ENCODE measurements at places on chromosomes 1 and 21.
A peak's percentile ranks its signal among the peaks of the same experiment; 100 is the strongest.

- DNase-seq, result no peak
These were observed 125.0 kb downstream of the LYPLAL1 start for GRCh38 chr1:219298571-219299148.

- no peak for DNase-seq
These were observed 636 bp upstream of the CAMK2N1 start for GRCh38 chr1:20486457-20487235.

DNA sequence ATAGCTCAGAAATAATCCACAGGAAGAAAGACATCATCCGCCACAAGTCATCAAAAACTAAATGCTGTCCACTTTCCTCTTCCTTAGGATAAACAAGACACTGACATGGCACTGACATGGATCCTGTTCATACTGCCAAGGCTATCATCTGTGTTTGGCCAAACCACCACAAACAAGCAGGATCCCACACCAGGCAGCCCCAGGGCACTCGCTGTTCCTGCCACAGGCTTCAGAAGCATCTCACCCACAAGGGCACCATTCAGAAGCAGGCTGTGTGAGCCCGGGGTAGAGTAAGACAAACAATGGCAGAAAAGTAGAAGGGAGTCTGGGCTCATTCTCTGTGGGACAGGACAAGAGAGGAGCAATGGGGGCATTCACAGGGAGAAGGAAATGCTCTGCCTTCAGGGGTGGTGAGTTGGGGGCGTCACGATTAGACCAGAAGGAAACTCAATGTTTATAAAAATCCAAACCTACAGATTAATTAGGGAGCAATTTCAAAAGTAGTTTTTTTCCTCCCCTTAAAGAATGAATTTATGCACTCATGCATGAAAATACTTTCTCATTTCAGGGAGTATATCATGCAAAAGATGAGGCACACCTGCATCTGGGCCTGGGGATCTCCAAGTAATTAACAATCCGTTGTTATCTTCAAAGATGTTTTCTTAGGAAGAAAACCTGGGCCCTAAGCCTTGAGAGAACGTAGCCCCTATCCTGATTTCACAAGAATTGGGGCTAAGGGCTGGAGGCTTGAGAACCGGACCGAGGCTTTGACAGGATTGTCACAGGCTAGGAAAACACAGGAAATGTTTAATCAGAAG, 43.3 kb upstream of the ATP1A1 start:
- no peak for DNase-seq

DNA sequence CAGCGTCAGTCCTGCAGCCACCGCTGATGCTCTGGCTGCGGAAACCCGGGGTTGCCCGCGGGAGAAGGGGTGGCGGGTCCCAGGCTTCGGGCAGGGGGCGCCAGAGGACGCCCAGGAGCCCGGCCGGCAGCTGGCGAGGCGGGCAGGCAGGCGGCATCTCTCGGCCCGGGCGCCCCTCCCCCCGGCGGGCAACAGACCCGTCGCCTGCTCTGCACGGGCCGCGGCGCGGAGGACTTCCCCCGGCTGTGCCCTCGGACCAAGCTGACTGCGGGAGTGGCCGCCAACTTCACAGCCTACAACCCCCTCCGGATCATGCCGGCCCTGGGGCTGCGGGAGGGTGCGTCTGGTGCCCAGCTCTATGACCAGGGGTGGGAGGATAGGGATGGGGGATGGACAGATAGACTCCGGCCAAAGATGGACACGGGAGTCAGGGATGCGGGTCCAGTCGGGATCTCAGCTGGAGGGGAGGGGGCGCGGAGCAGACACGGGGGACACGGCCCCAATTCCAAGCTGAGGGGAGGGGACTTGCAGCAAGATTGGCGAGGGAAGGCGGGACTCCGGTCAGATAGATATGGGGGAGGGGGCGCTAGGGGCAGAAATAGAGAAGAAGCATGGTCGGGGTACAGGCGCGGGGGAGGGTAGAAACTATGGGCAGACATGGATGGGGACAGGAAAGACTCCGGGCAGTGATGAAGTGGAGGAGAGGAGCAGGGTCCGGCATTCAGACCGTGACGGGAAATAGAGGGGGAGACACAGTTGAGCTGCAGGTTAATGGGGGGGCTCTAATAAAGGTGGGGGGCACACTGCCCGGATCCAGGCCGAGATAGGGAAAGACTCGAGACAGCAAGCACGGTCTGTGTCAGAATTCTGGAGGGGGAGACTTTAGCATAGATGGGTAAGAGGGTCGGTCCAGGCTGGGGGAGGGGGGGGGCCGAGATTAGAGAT, 1.1 kb downstream of the ADGRB2 start:
- DNase-seq, result no peak

DNA sequence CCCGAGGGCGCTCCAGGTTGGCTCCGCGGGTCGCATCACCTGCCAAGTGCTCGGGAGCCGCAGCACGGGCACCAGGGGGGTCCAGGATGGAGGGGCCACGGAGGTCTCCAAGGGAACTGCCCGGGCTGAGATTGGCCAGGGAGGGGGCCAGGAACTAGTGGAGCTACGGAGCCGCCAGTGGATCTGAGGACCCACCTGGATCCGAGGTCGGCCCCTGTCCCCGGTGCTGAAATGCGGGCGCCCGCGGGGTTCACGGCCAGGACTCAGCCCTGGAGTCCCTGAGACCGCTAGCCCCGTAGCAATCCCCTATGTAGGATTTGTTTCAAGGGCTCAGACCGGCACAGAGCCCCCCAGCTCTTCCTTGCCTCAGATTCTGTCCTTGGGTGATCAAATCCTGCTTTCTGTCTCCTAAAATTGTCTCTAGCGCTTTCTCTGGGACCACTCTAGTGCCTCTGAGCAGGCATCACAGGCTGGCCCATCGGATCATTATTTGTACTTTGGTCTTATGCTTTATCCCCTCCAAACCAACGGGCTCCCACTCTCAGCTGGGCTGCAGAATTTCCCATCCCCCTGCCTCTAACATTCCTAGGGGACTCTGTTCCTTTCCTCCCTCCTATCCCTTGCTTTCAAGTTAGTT, 27.3 kb downstream of the KIAA2013 start:
- no peak for DNase-seq

DNA sequence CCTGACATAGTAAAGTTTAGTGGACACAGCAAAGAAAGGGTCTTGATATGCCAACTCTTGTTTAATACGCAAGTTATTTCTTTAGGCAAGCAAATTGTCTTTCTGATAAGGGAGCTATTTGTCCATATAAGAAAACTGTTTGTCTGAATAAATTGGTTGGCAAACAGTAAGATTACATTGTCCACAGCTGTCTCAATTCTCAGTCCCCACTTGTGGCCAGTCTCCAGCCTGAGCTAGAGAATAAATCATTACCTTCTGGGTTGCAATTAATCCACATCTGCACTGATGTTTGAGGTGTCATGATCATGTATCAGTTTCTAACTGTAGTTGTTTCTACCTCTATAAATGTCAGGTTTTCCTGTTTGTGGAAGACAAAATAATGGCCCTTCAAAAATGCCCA, 60.0 kb upstream of the TNR start:
- no peak for DNase-seq

- DNase-seq, result no peak
These were observed 200.7 kb downstream of the KCTD3 start for GRCh38 chr1:215767761-215768160.

DNA sequence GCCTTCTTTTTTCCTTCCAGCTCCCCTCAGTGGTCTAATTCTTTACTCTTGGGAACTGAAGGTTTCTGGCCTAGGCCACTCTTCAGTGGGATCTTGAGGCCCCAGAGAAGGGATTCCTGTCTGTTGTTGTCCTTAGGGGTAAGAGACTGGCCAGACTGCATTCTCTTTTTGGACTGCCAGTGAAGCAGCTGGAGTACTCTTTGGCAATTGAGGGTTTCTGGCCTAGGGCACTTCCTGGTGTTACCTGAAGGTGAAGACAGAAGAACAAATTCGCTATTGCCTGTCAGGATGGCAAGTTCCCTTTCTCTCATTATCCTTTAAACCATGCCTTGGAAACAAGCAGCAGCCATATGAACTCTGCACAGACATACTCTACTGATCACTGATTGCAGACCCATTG, 286.6 kb upstream of the ZP4 start:
- DNase-seq, result no peak

DNA sequence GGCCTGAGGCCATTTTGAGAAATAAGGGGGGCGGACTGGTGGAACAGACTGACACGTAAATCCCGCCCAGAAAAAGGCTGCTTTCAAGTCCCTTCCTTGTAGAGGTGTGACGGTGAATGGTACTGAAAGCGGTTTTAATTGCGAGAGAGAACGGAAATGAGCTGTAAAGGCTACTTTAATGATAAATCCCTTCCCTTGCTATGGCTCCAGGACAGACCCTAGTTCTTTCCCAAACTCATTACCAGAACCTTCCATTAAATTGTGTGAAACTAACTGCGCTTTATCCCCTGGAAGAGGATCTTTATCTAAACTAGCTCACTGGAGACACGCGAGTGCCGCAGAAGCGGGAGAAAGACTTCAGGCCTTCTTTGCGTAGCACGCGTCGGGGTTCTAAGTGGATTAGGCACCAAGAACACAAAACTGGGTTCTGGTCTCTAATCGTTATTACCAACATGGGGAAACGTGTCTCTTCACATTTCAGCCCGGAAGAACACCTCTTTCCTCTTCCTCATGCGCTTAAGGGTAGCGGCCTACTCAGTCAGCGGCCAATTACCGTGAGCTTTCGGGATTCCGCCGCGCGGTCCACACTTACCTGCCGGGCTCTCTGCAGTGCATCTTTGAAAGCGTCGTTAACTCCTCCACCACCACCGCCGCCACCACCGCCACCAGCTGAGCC, 441 bp downstream of the FUBP1 start:
- DNase-seq, result peak; percentile 78

DNA sequence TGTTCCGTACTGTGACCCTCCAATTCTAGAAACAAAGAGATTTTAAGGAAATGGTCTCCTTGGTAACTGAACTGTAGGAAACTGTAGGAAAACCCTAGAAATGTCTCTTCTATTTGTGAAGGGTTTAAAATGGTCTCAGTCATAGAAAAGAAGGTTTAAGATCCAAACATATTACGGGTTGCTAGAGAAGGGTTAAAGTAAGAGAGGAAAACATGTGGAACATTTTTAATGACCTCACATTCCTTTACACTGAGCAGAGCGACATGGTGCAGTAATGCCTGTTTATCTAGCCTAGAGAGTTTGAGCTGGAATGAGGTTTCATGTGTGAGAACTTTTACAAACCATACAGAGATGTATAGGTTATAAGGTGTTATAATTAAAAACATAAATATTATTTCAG, 36.9 kb upstream of the C1orf105 start:
- no peak for DNase-seq

DNA sequence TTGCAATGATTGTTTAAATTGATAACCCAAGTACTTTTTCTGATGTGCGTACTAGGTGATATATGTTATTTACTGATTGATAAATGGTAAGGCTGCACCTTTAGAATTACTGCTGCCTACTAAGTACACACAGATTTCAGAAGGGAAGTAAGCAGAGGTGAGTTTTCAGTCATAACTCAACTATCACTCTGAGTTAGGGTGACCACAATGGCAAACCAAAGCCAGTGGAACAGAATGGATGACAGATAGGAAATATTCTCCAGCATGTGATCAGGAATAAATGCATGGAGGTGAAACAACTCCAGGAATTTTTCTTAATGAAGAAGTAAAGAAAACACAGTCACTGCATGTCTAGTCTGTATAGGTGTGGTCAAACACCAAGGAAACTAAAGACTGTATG, 7.5 kb upstream of the KCNJ15 start:
- DNase-seq, result no peak

- no peak for DNase-seq
These were observed 86.5 kb upstream of the WNT4 start for GRCh38 chr1:22229379-22229778.

DNA sequence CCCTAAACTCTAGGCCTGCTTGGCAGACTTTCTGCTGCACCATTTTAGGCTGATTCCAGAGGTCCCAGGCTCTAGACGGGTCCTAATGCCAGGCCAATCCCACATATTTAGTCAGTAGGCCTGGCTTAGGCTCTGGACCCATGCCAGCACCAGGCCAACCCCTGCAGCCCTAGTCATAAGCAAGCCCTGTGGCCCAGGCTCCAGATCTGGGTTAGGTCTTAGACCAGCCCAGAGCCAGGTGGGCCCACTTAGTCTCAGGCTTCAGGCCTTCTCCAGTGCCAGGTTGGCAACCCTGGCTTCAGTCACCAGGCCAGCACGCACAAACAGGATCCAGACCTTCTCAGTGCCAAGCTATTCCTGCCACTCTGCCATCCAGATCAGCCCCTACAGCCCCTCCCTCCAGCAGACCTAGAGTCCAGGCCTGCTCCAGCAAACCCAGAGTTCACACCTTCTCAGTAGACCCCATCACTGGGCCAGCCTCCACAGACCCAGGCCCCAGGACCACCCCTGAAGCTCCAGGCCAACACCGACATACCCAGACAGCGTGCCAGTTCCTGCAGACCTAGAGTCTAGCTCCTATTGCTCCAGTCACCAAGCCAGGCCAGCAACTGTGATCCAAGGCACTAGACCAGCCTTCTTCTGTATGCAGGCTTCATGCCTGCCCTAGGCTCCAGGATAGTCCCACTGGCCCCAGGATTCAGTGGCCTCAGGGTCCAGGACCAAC, 467.6 kb downstream of the RWDD3 start:
- DNase-seq, result no peak

GRCh38 chr1:19354531-19354981, 42.4 kb downstream of the SLC66A1 start:
- DNase-seq, result no peak

GRCh38 chr1:204194080-204194479, 2.2 kb downstream of the KISS1 start:
- no peak for DNase-seq

DNA sequence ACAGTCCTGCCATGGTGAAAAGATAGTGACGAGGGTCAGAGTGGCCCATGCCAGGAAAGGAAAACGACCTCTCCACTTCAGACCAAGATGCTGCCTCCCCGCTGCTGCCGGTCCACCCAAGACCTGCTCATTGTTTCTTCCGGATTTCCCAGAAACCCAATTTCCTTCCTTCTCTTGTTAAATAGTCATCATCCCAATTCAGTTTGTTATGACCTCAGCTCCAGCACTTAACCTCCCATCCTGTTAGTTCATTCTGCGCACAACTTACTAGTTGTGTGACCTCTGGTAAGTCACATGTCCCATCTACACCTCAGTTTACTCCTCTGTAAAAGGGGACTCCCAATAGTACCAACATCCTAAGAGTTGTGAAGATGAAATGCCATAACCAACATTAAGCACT, 29.9 kb upstream of the PPP1R15B start:
- DNase-seq, result no peak

- no peak for DNase-seq
These were observed 45.5 kb downstream of the DHRS3 start for GRCh38 chr1:12572522-12572921.

GRCh38 chr1:20095564-20096434, 23.5 kb downstream of the PLA2G2D start:
- DNase-seq, result no peak

DNA sequence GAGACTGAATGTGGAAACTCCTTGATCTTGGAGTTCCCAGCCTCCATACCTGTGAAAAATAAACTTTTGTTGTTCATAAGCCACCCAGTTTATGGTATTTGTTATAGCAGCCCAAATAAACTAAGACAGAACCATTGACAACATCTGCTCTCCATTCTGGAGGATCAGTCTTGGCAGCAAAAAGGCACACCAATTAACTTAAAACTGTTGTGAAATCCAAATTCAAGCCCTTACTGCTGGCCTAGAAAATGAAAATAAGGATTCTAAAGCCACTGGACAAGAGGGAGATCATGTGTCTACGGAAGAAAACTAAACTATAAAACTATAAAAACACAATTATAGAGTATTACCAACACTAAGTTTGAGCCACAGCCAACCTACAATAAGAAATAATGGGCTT, 172.1 kb upstream of the RNPC3 start:
- DNase-seq, result no peak

GRCh38 chr1:15430787-15431570, 7.3 kb upstream of the CTRC start:
- DNase-seq, result peak; percentile 67

GRCh38 chr1:1432951-1433803, 2.3 kb upstream of the VWA1 start:
- DNase-seq, result no peak
